ENCODE measurements at places on chromosomes 16 and 17. TPM values are rescaled to one million over a fixed set of nuclear protein-coding genes. Genes with fewer than 3 reads are reported as not detected.

Gene CLEC3A
- total RNA-seq, result not detected

DNA sequence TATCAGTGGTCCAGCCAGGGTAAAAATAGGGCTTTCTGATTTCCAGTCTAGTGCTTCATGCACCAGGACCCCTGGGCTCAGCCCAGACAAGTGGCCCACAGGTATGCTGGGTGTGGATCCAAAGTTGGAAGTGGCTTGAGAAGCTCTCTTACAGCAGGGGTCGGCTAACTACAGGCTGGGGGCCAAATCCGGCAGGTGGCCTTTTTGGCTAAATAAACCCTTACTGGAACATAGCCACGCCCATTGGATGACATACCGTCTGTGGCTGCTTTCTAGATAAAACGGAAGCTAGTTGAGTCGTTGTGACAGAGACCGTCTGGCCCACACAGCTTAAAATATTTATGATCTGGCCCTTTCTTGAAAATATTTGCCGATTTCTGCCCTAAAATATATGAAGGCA is 119.0 kb upstream of the CDC42EP4 start:
- H3K4me3 ChIP-seq, result no peak overlapping the region
- H3K27me3 ChIP-seq, result no peaks in the 10 kb centered on the region
- no peaks in the 10 kb centered on the region for H3K36me3 ChIP-seq
- peak overlapping the region; percentile 34 for H3K27ac ChIP-seq
- H3K4me1 ChIP-seq, result peaks cover 19% of the 10 kb centered on the region
- peak; percentile 68 for DNase-seq

GRCh38 chr17:27612160-27612770 is 18.7 kb upstream of the LGALS9 start:
- no peak overlapping the region for H3K4me3 ChIP-seq
- H3K36me3 ChIP-seq, result peaks cover 27% of the 10 kb centered on the region
- H3K27ac ChIP-seq, result no peak overlapping the region
- no peaks in the 10 kb centered on the region for H3K27me3 ChIP-seq

DNA sequence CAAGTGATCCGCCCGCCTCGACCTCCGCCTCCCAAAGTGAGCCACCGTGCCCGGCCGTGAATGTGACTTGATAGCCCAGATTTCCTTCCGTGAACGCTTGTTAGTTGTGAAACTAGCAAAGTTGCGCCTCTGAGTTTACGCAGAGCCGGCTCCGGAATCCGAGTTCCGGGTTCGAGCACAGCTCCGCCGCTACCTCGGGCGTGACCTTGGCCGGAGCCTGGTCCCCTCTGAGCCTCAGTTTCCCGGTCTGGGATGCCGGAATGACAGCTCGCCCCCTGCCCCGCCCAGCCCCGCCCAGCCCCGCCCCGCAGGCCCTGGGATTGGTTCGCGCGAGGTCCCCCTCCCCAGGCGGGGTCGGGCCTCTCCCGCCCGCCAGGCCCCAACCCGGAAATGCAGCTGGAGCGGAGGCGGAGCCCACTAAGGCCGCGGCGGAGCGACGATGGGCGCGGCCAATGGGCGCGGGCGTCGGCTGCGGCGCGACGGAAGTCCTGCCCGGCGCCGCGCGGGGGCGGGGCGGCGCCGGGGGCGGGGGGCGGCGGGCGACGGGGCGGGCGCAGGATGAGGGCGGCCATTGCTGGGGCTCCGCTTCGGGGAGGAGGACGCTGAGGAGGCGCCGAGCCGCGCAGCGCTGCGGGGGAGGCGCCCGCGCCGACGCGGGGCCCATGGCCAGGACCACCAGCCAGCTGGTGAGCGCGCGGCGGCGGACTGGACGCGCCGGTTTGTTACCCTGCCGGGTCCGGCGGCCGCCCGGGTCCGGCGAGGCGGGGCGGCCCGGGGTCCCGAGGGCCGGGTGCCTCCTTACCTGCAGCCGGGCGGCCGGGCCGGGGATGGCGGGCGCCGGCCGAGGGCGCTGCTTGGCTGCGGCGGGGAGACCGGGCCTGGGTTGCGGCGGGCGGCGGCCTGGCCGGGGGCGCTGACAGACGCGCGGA is at the start of gene PDPK1:
Gene PDPK1 (plus strand): TSS at position 571 of the 929 bp plus-strand sequence. CDS start 92 bp downstream, at position 663.
- DNase-seq, result peak; percentile 96
- H3K36me3 ChIP-seq, result no peaks in the 10 kb centered on the region
- peaks cover 47% of the 10 kb centered on the region for H3K4me1 ChIP-seq
- H3K27ac ChIP-seq, result peak within 1 kb of the TSS; percentile 87

DNA sequence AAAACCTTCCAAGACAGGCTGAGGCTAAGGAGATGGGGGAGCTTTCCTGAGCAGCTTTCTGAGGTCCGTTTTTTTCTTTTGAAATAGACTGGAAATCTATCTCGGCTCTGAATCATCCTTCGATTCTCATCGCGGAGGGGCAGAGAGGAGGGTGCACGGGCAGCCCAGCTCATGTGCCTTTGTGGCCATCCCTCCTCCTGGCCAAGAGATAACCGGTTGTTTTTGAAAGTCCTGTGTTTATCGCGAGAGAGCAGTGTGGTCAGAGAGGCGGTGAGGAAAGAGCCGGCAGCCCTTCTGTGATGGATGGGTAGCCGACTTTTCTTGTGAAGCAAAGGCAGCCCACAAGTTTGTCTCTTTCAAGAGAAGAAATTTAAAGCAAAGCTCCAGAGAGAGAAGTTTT is 191.6 kb downstream of the CCDC182 start:
- peak overlapping the region; percentile 54 for H3K27ac ChIP-seq
- H3K27me3 ChIP-seq, result no peaks in the 10 kb centered on the region
- H3K36me3 ChIP-seq, result no peaks in the 10 kb centered on the region

GRCh38 chr17:27895940-27896535 is 2.9 kb upstream of the LYRM9 start:
- H3K36me3 ChIP-seq, result peaks cover 2% of the 10 kb centered on the region
- peaks cover 12% of the 10 kb centered on the region for H3K4me1 ChIP-seq
- H3K27me3 ChIP-seq, result peaks cover 26% of the 10 kb centered on the region
- no peak for DNase-seq
- no peak overlapping the region for H3K4me3 ChIP-seq
- no peak overlapping the region for H3K27ac ChIP-seq

Measured in chondrocyte (in vitro differentiated cells).